IPS DF 6.9 (cell line): ENCODE measurements at places on chromosomes 1 and 21.

- DNase-seq, result no peak
Measured at GRCh38 chr1:16117369-16117768, 38.5 kb downstream of the EPHA2 start.

- no peak for DNase-seq
Measured at GRCh38 chr1:177927021-177927596, 42.7 kb downstream of the SEC16B start.

- no peak for DNase-seq
Measured at GRCh38 chr1:1066403-1067283, 7.5 kb downstream of the RNF223 start.

GRCh38 chr1:9388335-9389180 lies 95.9 kb downstream of the SPSB1 start:
- DNase-seq, result no peak

GRCh38 chr1:25644962-25645361 lies 28.4 kb downstream of the MAN1C1 start:
- DNase-seq, result no peak

DNA sequence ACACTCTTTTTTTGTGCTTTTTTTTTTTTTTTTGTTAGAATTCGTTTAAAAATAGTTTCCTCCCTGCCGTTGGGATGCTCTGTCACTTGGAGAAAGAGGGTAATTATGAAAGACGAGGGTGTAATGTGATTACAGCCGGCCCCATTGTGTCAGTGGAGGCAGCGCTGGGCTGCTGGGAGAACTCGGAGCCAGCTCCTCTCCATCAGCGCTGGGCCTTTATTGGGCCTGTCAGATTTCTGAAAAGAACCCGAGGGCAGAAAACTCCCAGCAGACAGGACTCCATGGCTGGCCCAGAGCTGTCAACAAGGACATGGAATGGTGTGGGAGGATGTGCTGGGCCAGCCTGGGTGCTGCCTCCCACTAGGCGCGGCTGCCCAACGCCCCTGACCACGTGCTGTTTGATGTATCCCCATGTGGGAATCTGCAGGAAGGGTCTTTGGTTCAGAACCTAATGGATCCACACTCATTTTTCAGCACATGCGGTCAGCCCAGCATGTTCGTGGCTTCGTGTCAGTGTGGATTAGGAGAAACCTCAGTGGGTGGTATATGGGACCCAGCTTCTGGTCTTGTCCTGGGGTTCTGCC lies 222.6 kb upstream of the KIAA0040 start:
- no peak for DNase-seq

GRCh38 chr1:158371188-158371953 lies 17.7 kb downstream of the CD1E start:
- no peak for DNase-seq

DNA sequence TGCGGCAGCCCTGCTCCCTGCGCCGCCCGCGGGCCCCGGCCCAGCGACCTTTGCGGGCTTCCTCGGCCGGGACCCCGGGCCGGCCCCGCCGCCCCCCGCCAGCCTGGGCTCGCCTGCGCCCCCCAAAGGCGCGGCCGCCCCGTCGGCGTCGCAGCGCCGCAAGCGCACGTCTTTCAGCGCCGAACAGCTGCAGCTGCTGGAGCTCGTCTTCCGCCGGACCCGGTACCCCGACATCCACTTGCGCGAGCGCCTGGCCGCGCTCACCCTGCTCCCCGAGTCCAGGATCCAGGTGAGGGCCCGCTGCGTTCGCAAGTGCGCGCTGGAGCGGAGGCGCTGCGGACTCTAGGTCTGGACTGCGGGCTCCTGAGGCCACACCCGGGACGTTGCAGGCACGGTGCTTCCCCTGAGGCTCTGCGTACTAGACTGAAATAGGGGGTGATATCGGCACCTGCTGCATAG lies 351 bp downstream of the MIXL1 start:
- no peak for DNase-seq

GRCh38 chr1:185733818-185734735 lies at the start of gene HMCN1:
TSS of gene HMCN1 (plus strand) at chr1:185734391. CDS start at chr1:185734780, 389 bp downstream.
- peak; percentile 66 for DNase-seq

GRCh38 chr1:39663559-39663958 lies 8.3 kb downstream of the NT5C1A start:
- DNase-seq, result no peak
